ENCODE measurements at places on chromosomes 2 and 18.

DNA sequence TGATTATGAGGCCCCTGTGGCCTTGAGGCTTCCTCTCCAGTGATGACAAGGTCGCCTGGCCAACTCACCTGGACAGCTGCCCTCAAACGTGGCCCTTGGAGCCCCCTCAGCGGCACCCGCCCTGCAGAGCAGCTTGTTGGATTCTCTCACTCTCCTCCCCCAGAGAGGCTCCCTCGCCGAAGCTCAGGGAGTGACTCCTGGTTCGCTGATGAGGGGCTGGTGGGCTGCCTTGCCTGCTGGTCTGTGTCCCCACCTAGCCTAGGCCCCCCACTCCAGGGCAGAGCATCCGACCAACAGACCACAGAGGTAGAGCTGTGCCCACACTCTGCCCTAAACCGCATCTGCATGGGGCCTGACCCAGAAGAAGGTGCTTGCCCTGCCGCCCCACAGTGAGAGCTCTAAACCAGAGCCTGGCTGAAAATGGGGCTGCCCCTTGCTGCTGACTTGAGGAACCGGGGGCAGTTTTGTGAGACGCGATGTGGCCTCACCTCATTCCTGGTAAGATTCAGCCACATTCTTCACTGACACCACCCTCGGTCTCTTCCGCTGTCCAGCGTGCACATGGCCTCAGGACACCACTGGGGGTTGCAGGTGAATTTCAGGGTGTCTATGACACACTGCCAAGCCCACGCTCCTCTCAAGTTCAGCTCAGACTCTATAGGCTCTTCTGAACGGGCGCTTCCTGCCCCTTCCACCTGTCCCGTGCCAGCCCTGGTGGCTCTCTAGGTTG lies 131.6 kb downstream of the CABLES1 start:
- no peak for DNase-seq

DNA sequence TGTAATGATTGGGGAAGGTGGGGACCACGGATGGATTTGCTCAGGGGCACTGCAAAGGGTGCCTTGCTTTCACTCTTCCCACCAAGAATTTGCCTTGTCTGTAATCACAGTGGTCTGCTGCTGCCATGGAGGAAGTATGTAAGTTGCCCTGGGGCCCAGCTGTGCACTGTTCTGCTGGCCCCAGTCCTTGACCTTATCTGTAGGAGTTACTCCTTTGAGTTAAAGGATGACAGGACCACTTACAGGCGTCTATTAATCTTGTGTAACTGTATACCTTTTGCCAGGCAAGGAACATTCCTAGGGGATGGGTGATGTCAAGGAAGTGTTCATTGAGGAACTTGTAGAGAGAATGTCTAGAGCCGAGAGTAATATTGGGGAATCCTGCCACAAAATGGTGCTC lies 212.8 kb upstream of the LRRTM1 start:
- no peak for DNase-seq

- DNase-seq: no peak
These were observed 4.6 kb downstream of the EN1 start for GRCh38 chr2:118842661-118843482.

- no peak for DNase-seq
These were observed 463 bp upstream of the ALPP start for GRCh38 chr2:232377841-232378734.

GRCh38 chr18:68778280-68778886 lies 19.5 kb upstream of the CCDC102B start:
- no peak for DNase-seq

- no peak for DNase-seq
These were observed 26.0 kb downstream of the MAP3K20 start for GRCh38 chr2:173101687-173102086.

- DNase-seq: no peak
These were observed 378.2 kb downstream of the OSR1 start for GRCh38 chr2:18980104-18980785.

GRCh38 chr2:143716522-143716921 lies 587.3 kb downstream of the ARHGAP15 start:
- DNase-seq: no peak

DNA sequence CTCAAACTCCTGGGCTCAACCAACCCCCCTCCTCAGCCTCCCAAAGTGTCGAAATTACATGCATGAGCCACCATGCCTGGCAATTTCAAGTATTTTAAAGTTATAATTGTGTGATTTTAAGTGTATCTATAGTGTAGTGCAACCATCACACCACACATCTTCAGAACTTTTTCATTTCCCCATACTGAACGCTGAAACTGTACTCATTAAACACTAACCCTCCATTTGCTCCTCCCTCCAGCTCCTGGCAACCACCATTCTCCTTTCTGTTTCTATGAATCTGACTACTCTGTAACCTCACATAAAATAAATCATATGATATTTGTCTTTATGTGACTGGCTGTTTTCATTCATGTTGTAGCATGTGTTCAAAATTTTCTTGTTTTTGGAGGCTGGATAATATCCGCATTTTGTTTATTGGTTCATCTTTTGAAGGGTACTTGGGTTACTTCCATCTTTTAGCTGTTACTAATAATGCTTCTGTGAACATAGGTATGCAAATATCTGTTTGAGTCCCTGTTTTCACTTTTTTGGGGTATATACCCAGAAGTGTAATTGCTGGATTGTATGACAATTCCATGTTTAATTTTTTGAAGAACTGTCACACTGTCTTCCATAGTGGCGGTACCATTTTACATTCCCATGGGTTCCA lies 188.2 kb downstream of the PLCL1 start:
- no peak for DNase-seq

DNA sequence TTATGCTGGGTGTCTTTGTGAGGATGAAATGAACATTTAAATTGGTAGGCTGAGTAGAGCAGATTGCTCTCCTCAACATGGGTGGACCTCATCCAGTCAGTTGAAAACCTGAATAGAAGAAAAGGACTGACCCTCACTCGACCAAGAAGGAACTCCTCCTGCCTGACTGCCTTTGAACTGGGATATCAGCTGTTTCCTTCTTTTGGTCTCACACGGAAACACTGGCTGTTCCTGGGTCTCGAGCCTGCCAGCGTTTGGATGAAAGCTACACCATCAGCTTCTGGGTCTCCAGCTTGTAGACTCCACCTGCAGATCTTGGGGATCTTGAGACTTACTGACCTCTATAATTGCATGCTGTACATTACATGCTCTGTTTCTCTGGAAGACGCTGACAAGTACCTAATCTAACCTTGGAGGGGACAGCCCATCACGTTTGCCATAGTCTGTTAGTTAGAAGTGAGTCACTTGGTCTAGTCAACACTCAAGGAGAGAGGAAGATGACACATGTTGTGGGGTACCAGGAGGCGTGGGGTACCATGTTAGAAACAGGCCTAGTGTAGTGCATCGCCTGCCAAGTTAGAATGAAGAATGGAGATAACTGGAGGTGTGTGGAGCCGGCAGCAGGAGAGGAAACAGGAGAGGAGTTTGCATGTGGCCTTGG lies 267.0 kb downstream of the MREG start:
- DNase-seq: no peak

GRCh38 chr2:37600735-37601134 lies 70.7 kb downstream of the CDC42EP3 start:
- DNase-seq: no peak

DNA sequence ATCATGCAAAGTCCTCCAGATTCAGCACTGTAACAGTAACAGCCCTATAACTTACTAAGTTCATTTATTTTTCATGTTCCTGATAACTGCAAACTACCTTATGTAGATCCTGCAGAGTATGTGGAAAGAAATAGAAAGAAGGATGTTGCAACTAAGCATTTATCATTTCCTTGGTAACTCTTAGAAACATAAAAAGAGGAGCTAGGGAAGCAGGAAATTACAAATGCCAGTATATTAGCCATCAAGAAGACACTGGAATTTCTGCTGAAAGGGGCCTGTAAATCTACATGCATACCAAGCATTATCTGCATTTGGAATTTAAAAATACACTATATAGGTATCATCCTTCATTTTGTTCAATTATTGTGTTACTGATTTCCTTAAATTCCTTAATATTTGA lies 66.8 kb downstream of the PDE11A start:
- DNase-seq: no peak

DNA sequence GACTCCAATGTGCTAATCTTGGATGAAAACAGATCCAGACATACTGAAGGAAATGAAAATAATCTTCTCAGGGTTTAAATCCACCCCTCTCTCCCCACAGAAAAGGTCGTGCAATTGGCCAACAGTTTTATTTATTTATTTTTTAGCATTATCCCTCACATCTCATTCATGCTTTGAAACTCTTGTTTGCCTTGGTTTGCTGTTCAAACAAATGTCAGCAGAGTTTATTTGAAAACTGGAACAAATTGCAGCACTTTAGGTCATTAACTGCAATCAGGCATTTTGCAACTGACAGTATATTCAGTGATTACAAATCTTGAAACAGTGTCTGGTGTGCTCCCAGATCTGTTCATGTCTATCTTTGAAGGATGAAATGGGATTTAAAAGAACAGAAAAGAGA lies 220.6 kb downstream of the SLC4A10 start:
- no peak for DNase-seq

GRCh38 chr18:13604786-13605185 lies 121.6 kb downstream of the FAM210A start:
- no peak for DNase-seq

DNA sequence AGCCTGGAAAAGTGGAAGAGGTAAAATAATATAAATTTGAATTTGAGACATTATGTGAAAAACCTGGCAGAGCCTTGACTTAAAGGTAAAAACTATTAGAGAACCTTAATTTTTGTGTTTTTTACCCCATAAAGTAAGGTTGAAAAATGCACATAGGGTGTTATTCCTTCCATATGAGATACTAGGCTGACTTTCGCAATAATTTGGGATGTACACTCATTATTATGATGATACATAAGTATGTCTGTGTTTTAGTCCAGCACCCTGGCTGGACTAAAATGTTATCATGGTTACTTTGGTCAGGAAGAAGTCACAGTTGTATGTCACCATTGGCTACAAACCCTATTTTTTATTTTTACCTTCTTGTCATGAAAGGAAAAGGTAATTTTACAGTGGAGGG lies 19.8 kb downstream of the NEMP2 start:
- no peak for DNase-seq

DNA sequence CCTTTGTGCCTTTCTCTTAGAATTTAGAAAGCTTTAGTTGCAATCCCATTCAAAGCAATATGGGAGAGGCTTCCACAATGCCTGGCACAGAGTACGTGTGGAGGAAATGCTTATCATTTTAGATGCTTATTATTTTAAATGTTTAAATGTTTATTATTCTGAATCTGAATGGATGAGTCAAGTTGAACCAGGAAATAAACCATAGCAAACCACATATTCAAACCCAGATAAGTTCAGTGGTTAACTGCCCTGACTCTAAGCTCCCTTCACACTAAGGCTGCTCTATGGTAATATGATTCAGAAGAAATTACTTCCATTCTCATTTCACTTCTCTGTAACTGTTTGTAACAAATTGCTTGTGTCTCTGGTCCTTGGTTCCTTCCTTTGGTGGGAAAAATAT lies 5.2 kb upstream of the PPP4R1 start:
- no peak for DNase-seq

- no peak for DNase-seq
These were observed 2005.9 kb upstream of the CELF4 start for GRCh38 chr18:39571511-39571910.

GRCh38 chr2:45199973-45200372 lies 190.7 kb upstream of the SIX2 start:
- DNase-seq: no peak

- DNase-seq: no peak
These were observed 111.3 kb upstream of the NDUFV2 start for GRCh38 chr18:8991155-8991554.

GRCh38 chr2:70901227-70902066 lies 34.3 kb upstream of the ATP6V1B1 start:
- no peak for DNase-seq

GRCh38 chr18:12391487-12392165 lies 14.6 kb upstream of the AFG3L2 start:
- DNase-seq: no peak

DNA sequence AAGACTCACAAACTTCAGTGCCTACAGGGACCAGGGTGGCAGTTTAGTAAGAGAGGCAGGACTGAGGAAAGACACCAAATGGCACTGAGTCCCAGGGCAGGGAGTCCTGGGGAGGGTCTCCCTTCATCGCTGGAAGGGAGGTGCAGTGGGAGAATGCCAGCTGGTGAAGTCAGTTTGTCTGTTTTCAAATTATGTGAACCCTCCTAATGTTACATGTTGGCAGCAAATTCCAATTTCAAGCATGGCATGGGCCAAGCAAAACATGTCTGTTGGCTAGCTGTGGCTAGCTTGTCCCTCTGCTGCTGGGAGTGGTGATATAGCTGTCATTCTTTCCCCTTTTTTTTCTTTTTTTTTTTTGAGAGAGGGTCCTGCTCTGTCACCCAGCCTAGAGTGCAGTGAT lies 55.9 kb upstream of the HAAO start:
- DNase-seq: no peak

- DNase-seq: no peak
These were observed 91.3 kb downstream of the ASXL2 start for GRCh38 chr2:25787020-25787419.

- no peak for DNase-seq
These were observed 155.6 kb downstream of the QPCT start for GRCh38 chr2:37500031-37500430.

- no peak for DNase-seq
These were observed 9.3 kb upstream of the STAT1 start for GRCh38 chr2:191023235-191023679.

DNA sequence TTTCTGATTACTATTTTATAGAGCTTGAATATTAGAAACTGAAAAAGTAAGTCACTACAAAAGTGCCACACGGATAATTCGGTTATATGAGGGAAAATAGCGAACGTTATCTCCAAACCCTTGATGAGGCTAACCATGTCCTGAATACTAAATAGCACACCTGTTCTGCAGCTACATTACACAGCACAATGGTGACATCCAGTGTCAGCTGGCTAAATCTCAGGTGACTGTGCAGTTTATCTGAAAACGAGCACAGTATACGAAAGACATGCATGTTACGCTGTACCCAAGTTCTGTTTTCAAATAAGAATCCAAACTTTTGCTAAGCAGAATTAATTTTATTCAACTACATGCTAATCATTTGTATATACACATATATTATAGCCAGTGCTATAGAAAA lies 9.0 kb downstream of the CCDC68 start:
- DNase-seq: no peak

GRCh38 chr18:32607816-32608215 lies 137.1 kb upstream of the GAREM1 start:
- no peak for DNase-seq

- DNase-seq: no peak
These were observed 209.3 kb downstream of the TDRD15 start for GRCh38 chr2:21332993-21333625.
